Skeletal muscle cell (primary cell): ENCODE measurements at places on chromosomes 11 and 22.

DNA sequence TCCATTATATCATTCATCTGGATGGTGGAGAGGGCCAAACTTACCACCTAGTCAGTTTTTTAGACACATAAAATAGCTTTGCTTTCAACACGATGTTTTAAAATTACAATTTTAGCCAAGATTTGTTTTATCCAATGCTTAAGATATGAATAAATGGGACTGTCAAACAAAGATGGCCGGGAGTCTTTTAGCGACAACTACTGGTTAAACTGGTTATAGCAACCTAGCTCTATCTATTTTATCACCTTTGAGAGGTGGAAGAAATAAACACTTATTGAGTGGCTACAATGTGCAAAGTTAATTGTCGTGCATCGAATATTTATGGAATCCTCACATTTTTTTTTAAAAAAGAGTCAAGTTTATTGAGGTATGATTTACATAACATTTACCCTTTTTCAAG is 279.8 kb downstream of the MIAT start:
- no peak for DNase-seq

DNA sequence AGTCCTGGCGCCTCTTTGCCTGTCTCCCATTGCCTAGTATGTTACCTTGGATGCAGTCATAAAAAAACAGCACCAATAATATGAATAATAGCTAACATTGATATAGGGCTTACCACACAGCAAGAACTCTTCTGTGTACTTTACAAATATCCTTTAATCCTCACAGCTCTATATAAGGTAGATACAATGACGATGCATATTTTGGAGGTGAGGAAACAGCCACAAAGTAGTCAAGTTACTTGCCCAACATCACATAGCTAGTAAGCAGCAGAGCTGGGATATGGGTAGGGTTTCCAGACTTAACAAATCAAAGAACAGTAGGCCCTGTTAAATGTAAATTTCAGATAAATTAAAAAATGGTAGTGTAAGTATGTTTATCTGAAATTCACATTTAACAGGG is 128.8 kb downstream of the ST3GAL4 start:
- peak; percentile 57 for DNase-seq

DNA sequence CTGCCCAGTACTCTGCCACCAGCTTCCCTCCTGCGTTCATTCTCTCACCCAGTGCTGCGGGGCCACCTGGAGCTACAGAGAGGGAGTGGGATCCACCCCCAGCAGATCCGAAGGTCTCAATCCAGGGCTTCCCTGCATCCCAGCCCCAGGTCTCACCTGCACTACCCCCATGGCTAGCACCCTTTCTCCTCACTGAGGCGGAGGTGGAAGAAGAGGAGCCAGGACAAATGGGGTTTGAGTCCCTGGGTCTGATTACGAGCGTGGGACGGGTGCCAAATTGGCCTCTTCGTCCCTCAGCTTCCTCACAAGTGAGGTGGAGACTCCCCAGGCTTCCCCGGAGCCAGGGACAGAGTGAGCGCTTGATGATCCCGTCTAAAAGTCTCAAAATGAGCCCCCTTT is 64.2 kb downstream of the NFAM1 start:
- no peak for DNase-seq

DNA sequence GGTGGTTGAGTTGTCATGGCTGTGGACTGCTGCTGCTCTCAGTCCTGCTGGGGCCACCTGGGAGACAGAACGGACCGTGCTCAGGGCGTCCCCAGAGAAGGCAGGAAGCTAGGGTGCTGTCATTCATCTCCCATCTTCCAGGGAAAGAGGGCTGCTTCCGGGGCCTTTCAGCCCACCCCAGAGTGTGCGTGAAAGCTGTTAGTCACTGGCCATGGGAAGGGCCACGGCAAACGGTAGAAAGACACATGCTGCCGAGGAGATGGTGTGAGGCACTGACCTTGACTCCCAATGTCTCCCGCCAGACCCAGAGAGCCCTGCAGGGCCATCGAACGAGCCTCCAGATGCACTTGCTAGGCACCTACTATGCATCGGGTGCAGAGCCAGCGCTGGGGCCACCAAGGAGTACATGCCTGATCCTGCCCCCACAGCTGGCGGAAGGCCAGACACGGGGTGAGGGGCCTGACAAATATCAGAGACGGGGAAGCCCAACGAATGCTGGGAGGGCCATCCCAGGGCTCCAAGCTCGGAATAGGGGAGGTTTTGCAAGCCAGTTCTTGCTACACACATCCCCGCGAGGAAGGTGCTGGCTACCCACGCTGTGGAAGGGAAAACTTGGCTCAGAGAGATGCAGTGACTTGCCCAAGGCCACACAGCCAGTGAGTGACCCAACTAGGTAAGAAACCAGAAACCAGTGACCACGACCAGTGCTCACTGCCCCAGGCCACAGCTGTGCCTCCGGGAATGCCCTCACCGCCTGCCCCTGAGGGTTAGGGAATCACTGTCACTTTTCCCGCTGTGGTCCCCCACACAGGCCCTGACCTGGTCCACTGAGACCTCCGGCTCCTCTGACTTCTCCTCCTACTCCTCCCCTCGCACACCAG is 10.1 kb downstream of the RAC2 start:
- DNase-seq = no peak

DNA sequence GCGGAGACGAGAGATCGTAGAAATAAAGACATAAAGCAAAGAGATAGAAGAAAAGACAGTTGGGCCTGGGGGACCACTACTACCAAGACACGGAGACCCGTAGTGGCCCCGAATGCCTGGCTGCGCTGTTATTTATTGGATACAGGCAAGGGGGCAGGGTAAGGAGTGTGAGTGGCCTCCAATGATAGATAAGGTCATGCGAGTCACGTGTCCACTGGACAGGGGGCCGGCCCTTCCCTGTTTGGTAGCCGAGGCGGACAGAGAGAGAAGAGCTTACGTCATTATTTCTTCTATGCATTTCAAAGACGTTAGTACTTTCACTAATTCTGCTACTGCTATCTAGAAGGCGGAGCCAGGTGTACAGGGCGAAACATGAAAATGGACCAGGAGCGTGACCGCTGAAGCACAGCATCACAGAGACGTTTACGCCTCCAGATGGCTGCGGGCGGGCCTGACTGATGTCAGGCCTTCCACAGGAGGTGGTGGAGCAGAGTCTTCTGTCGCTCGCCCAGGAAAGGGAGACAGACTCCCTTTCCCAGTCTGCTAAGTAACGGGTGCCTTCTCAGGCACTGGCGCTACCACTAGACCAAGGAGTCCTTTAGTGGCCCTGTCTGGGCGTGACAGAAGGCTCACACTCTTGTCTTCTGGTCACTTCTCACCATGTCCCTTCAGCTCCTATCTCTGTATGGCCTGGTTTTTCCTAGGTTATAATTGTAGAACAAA is 24.8 kb downstream of the PPP6R2 start:
- DNase-seq = no peak

DNA sequence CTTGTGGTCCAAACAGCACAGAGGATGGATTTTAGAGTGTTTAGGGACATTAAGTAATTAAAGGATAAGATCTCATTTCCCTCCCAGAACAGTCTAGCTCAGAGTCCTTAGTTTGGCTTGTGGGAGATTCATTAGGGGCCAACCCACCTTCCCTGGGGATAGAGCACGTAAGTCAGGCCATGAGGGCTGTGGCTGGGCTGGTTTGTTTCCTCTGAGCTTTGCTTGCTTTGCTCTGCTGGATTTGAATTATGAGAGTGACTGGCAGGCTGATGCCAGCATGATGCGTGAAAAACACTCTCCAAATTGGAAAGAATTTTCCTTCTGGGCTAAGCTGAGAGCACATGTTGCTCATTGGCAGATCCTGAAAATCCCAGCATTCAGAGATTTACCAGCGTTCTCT is 84.7 kb upstream of the HEPHL1 start:
- DNase-seq = no peak

GRCh38 chr22:16966251-16966650 is 41.8 kb downstream of the GAB4 start:
- DNase-seq = no peak
